ENCODE measurements at places on chromosomes 3 and 15.

DNA sequence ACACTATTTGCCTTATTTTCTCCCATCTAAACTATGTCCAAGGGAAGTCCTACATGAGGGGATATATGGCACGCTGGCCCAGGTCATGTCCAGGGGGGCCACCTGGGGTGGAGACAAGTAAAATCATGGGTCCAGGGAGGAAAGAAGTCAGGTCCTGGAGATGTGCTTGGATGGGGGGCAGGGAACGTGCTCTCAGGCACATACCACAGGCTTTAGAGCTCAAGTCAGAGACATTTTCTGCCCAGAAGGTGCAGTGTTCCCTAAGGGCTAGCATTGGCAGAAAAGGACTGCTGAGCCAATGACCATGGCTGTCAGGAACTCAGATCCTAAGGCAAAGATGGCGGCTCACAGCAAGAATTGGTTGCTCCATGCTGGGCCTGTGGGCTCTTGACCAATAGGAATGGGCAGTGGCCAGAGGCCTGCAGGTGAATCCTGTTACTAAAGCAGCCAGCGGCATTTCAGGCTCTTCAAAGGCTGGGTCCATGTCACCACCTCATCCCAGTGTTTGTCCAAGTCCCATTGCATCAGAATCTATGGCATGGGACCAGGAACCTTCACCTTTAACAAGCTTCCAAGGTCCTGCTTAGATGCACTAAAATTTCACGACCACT lies 175.0 kb downstream of the RPLP1 start:
- no peak for DNase-seq

DNA sequence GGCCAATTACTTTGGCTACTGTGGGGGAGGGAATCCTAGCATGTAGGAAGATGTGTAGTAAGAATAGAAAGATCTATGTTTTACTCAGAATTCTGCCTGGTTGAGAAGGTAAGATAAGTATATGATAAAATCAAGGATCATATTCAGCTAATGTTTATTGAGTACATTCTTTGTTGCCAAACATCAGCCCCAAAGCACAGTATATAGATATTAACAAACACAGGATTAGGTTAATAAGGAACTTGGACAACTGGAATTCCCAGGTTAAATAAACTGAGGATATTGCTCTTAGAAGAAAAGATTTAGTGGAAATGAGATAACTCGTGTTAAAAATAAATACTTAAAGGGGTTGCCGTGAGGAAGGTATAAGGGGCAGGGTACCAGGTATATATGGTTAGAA lies 129.6 kb downstream of the FILIP1L start:
- no peak for DNase-seq

GRCh38 chr15:95868970-95869369 lies 461.5 kb upstream of the NR2F2 start:
- DNase-seq = no peak

GRCh38 chr3:85801955-85802354 lies 843.2 kb downstream of the CADM2 start:
- no peak for DNase-seq

- no peak for DNase-seq
Measured at GRCh38 chr3:147393943-147394883, 12.1 kb downstream of the ZIC4 start.

GRCh38 chr3:134197681-134198261 lies 52.9 kb downstream of the RYK start:
- peak; percentile 42 for DNase-seq

- no peak for DNase-seq
Measured at GRCh38 chr3:126578702-126579101, 20.0 kb upstream of the C3orf22 start.

GRCh38 chr3:64303401-64303800 lies 78.1 kb upstream of the PRICKLE2 start:
- DNase-seq = no peak

GRCh38 chr3:99902091-99902490 lies 84.4 kb downstream of the CMSS1 start:
- no peak for DNase-seq

DNA sequence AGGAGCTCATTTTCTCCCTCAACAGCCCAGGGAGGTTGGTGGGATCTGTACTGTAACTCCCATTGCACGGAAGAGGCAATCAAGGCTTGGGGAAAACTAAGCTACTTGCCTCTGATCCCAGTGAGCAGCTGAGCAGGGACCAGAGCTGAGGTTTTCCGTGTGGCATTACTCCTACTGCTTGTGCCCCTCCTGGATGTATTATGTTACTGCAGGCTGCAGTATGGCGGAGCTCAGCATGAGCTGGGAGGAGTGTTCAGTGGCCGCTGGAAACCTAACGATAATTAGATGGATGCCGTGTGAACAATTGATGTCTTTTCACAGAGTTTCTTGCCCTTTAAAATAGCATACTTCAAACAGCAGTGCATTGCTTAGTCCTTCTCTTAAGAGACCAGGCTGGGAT lies 2.0 kb upstream of the TPRG1 start:
- DNase-seq = no peak

DNA sequence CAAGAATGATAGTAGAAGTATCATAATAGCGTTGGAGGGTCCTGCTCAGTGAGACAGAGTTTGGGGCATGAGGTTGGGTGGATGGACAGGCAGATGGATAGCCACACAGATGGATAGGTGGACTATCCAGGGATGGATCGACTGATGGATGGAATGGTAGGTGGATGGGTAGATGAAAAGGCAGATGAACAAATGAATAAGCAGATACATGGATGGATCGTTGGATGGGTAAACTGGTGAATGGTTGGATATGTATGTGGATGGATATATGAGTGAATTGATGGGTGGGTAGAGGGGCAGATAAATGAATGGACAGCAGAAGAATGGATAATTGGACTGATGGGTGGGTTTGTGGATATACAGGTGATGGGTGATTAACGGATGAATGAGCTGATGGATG lies 9.5 kb downstream of the CPNE9 start:
- no peak for DNase-seq

GRCh38 chr3:166799-167198 lies 29.8 kb upstream of the CHL1 start:
- no peak for DNase-seq

GRCh38 chr15:60121845-60122244 lies 117.7 kb downstream of the FOXB1 start:
- no peak for DNase-seq

GRCh38 chr3:185764980-185765370 lies 59.9 kb downstream of the IGF2BP2 start:
- no peak for DNase-seq

GRCh38 chr3:149507491-149508324 lies 33.2 kb downstream of the TM4SF4 start:
- no peak for DNase-seq

DNA sequence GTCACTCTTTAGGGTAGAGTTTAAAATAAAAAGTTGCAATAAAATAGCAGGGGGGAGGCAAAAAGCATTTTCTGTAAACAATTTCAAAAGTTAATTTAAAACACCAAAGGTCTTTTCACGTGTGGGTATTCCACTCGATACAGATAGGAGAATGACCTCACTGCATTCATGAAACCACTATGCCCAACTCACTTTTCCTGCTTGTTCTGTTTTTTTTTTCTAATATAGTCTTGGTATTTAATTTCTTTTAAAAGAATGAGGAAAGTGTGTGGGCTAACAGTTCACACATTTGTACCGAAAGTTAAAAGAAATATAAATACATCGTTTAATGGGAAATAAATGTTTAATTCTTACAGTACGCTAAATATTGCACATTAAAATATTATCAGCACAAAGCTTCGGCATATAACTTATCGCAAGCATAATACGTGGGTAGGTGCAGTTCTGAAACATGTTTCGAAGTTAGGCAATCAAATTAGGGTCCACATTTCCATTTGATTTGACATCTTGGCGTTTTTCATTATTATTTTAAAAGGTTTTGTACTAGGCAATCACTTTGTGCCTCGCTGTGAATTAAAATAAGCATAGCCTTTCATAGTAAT lies 41.4 kb downstream of the VGLL4 start:
- no peak for DNase-seq
